ENCODE measurements at places on chromosomes 3 and 15. TPM values are rescaled to one million over a fixed set of nuclear protein-coding genes. Genes with fewer than 3 reads are reported as not detected.

Gene TBC1D5
- 75.5 TPM for total RNA-seq

Gene PDCD10
- 54.5 TPM for total RNA-seq

Gene DVL3
- total RNA-seq = 66.7 TPM

Gene NSMCE3
- 6.1 TPM for total RNA-seq

Gene MAGI1
- 69.2 TPM for total RNA-seq

Gene ADPRH
- 13.9 TPM for total RNA-seq

DNA sequence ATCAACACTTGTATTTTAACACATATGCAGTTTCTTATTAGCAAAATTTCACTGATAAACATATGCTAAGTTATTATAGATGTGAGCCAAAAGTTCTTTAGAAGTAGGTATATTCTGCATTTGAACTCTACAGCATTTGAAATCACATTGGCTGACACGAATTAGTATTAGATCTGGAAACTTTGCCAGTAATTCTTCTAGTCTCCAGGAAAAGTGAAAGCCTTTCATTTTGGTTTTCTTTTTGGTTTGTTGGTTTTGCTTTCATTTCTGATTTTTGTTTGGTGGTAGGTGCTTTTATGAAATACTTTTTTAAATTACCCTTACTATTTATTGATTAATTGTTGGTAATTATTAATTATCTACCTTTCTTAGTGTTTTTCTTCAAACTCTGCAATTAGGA, 72.9 kb downstream of the RBMS3 start:
- no peak for DNase-seq

DNA sequence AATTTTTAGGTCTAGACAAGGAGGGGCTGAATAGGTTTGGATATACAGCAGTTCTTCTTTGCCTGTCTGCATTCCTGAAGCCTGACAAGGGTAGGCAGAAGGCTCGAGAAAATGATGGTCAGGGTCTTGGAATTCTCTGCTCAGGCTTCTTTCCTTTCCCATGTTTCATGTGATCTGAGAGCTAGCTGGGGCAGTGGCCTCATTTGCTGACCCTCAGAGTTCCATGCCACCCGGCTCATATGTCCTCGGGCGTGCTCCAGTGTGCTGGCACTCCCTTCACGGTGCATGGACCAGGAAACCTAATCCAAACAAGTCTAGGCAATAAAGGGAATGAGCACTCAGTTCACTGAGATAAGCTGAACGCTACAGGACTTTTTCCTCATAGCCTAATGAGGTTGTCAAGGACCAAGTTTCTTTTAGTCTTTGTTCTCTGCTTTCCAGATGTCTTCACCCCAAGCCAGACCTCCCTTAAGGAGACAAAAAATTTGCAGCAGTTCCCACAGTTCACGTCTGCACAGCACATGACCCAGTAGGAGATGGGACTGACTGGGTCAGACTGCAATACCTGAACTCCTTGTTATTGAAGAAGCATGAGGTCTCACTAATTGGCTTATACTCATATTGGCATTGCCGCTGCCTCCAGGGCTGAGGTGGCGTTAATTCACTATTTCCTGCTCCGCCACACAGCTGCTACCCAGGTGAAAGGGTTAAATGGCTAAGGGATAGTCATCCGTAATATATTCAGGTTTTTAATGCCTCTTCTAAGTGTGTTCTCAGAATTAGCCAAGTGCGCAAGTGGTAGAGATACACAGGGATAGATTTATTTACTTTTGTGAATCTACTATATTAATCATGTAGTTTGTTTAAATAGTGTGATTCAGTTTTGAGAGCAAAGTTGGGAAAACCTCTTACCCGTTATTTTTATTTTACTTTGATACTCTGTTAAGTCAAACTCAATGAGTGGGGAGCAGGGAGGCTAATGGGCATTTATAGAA, 15.3 kb upstream of the RTP4 start:
- DNase-seq = no peak

- no peak for DNase-seq
Measured at GRCh38 chr3:195595785-195596531, 12.2 kb upstream of the APOD start.

DNA sequence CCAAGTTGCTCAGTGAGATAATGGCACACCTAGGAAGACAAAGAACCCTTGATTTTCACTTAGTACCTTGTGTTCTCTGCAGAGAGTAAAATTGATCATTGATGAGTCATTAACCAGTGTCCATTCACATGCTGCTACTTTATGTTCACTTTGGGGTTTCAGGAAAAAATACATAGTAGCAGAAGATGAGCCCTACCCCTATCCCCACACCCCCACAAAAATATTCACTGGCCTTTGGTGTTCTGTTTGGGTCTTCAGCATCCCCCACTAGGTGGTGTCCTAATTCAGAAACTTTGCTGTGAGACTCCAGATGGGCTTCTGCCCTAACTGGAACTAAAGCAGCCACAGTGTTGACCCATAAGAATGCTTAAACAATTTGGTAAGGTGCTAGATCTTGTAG, 178.8 kb downstream of the KLHL25 start:
- no peak for DNase-seq

- no peak for DNase-seq
Measured at GRCh38 chr15:84658788-84659411, 901 bp upstream of the NMB start.

DNA sequence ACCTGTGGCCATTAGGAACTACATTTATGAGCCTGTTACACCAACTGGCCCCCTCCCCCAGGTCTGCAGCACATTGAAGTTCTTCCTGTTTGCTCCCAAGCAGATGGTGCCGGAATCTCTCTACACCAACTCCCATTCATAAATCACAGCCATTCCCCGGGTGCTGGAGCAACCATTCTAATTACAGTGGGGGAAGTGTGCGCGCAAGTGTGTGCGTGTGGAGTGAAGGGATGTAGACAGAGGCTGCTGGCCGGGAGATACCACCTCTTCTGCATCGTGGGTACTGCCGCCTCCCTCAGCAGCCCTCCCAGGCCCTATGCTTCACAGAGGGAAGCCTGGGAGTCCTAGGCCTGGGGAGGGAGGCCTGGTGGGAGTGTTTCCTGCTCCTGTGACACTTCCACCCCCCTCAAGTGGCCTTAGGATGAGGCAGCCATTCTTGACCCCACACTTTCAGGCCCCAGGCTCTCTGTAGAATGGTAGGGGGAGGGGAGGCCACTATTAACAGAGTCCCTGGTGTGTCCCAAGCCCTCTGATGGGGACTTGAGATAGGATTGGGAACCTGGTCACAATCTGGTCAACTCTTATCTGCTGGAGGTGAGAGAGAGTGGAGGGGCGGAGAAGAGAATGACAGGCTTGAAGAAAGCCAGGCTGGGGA, 69.1 kb downstream of the MAGEF1 start:
- no peak for DNase-seq

Measured in aorta (tissue), 5 donors.